ENCODE measurements at places on chromosomes 2 and 18. TPM values are rescaled to one million over a fixed set of nuclear protein-coding genes. Genes with fewer than 3 reads are reported as not detected.

The CYP27A1 gene
- 0.18 TPM for total RNA-seq

The NDC80 gene
- 12.8 TPM for total RNA-seq

The SIX3 gene
- 3.3 TPM for total RNA-seq

The CREG2 gene
- total RNA-seq: 9.3 TPM

The ITPRIPL1 gene
- total RNA-seq: not detected

The KANSL1L gene
- total RNA-seq: 0.67 TPM

The STARD6 gene
- total RNA-seq: not detected

The DOCK10 gene
- total RNA-seq: 27.3 TPM

The CPLX4 gene
- total RNA-seq: not detected

The USP14 gene
- total RNA-seq: 66.9 TPM

The AMER3 gene
- total RNA-seq: not detected

The PIKFYVE gene
- total RNA-seq: 5.1 TPM

The TEX44 gene
- total RNA-seq: not detected

The ERICH2 gene
- not detected for total RNA-seq

The FAM110C gene
- total RNA-seq: 0.18 TPM

The RNF152 gene
- 0.13 TPM for total RNA-seq

The CCDC138 gene
- 8.4 TPM for total RNA-seq

The C2orf66 gene
- not detected for total RNA-seq

The UNC80 gene
- total RNA-seq: 0.02 TPM

The CDH19 gene
- 1.2 TPM for total RNA-seq

The LRP2 gene
- not detected for total RNA-seq

The LAMA1 gene
- 0.13 TPM for total RNA-seq

The CKAP2L gene
- total RNA-seq: 12.4 TPM

The IL37 gene
- not detected for total RNA-seq

The CNOT9 gene
- total RNA-seq: 40.7 TPM

The HRH4 gene
- total RNA-seq: not detected

The FHL2 gene
- total RNA-seq: 49.3 TPM

The ASB18 gene
- not detected for total RNA-seq

The CDK15 gene
- not detected for total RNA-seq

The STON1 gene
- 0.57 TPM for total RNA-seq

The TXNDC2 gene
- total RNA-seq: 0.17 TPM

The CROCC2 gene
- not detected for total RNA-seq

The SPEG gene
- total RNA-seq: 12.6 TPM

The KCNJ3 gene
- not detected for total RNA-seq

The UGT1A10 gene
- not detected for total RNA-seq

The SLC23A3 gene
- total RNA-seq: 0.75 TPM

The DCDC2C gene
- total RNA-seq: 0.26 TPM

The MYOM1 gene
- 0.13 TPM for total RNA-seq

The KYNU gene
- total RNA-seq: 220 TPM

The BOLL gene
- not detected for total RNA-seq

The CXCR2 gene
- total RNA-seq: not detected

The SP5 gene
- total RNA-seq: not detected

The CCBE1 gene
- 13.2 TPM for total RNA-seq

The GTF2A1L gene
- not detected for total RNA-seq

The FIGN gene
- 3.0 TPM for total RNA-seq

The CELF4 gene
- not detected for total RNA-seq

The TTC27 gene
- 25.4 TPM for total RNA-seq

The UGT1A7 gene
- 3.5 TPM for total RNA-seq
